ENCODE measurements at places on chromosomes 2 and 18.

DNA sequence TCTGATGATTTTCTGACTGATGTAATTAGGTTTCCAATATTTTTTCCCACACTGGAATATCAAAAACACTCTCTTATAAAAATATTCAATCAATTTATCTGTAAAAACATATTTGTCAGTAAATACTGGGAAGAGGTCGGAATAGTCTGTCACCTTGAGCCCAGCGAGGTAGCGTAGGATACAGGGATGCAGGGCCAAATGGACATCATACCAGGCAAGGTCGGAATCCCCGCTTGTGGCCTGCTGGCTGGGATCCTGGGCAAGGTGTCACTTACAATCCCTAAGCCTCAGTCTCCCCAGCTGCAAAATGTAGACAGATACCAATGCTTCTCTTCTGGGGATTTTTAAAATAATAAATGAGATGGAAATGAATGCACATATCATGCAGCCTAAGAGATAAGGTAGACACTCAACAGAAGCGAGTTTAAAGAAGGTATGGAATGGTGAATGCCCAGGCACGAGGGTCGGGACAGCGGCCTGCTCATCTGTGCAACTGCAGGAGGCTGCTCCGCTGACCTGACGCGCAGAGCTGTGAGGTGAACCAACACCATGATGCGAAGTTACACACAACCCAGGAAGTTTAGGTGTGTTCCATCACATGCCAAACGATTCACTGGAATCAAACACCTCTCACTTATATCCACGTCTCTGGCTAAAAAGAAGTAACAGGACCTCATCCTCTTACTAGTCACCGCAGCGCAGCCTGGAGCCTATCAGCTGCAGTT is 98.2 kb downstream of the EIPR1 start:
- no peak for DNase-seq

DNA sequence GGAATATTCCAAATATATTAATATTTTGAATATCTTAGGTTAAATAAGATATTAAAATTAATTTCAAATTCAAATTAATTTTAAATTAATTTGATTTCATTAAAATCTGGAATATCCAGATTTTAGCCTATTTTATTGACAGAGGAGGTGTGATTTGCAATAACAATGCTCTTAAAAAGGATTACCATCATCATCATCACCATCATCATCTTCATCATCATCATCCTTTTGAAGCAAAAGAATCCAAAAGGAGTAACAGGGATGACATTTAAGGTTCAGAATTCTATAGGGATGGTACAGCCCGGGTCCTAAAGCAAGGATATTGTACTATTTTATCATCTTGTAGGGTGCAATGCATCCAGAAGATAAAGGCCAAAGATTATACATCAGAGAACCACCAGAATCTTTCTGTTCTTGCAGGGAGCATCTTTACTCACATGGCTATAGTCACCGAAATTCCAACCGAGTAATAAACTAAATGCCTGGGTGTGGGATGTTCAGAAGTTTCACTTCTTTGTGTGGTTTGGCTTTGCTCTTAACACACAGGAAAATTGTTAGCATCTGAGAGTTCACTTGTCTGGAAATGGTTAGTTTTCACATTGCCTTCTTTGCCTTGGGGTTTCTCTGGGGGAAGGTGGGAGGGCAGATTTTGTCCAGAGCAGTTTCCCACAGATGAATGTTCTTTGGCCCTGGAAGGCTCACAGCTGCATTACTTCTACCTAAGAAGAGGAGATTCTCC is 99.1 kb upstream of the ITGA6 start:
- no peak for DNase-seq

DNA sequence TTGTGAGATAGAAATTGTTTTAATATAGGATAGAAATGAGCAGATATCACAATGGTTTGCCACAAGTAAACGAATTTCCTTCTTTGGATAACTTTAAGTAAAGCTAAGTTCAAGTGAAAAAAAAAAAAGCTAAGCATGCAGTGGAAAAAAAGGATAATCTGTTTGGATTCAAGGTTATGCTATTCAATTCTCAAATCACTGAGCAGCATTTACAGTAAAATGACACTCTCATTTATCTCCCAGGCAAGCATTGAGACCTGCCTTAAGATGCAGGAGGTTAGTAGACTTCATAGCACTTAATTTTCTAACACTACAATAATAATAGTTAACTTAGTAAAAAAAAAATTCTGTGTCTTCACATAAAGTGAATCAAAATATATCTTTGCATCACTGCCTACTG is 351.3 kb downstream of the NRXN1 start:
- DNase-seq, result no peak

DNA sequence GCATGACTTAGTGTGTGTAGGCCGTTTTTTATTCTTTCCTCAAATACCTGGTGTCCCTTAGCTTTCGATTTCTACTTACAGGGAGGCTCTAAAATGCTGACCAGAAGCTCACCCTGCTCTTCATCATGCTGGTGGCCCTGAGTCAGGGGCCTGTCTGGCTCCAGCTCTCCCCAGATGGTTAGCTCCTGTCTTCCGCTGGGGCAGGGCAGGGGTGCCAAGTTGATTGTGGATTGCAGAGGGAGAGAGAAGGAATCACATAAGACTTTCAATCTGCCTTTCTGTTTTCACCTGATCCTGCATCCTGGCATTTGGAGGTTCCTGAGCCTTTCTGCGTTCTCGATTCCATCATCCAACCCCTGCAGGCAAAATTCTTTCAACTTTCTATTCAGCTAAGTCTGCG is 4.2 kb downstream of the CIB4 start:
- DNase-seq, result no peak

- no peak for DNase-seq
These were observed 742.3 kb upstream of the CELF4 start for GRCh38 chr18:38307914-38308313.

DNA sequence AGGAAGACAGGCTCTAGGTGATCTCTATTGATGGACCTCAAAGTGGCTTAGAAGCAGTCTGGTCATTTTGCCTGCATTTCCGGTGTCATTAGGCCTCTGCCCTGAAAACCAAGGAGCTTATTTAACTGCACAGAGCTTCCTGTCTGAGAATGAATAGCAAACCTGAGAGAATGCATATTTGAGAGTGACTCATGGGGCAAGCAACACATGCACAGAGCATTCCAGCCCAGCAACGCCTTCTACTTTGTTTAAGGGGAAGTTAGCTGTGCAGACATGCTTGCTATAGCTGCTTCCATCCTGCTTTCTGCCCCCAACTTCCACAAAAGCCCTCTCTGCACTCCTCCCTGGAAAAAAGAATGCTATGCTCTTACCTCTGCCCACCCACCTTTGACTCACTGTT is 232.8 kb downstream of the GRB14 start:
- DNase-seq, result no peak

GRCh38 chr2:219086196-219086595 is 25.5 kb upstream of the IHH start:
- no peak for DNase-seq

- no peak for DNase-seq
These were observed 37.8 kb downstream of the ARHGEF4 start for GRCh38 chr2:130874512-130874911.

Measured in activated naive CD4-positive, alpha-beta T cell treated with anti-CD3 and anti-CD28 coated beads, Interleukin-2, amount 50 U/mL, for 16 hours (primary cell).